ENCODE measurements at places on chromosomes 7 and 10.

- no peak for DNase-seq
Observed at GRCh38 chr7:151804756-151805155, 72.2 kb downstream of the PRKAG2 start.

- DNase-seq: no peak
Observed at GRCh38 chr7:22563621-22564241, 63.7 kb upstream of the STEAP1B start.

- no peak for DNase-seq
Observed at GRCh38 chr10:114367351-114368056, 36.8 kb downstream of the AFAP1L2 start.

DNA sequence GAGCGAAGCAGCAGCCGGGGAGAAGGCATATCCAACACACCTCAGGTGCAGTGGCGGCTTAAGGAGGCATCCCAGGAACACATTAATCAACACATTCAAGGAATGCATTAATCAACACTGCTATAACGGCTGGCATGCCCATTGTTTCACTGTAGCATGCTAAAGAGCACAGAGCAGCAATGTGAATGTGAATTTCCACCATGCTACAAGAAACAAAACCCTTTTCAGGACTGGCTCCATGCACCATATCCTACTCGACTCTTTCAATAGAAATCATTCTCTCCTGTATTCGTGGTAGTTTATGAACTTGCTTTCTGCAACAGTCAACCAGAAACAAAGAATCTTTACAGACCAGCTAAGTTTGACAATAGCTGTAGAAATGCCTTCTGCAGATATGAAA is 149.0 kb downstream of the NRCAM start:
- DNase-seq: no peak

- DNase-seq: peak; percentile 24
Observed at GRCh38 chr10:116287906-116288501, 15.0 kb upstream of the GFRA1 start.

DNA sequence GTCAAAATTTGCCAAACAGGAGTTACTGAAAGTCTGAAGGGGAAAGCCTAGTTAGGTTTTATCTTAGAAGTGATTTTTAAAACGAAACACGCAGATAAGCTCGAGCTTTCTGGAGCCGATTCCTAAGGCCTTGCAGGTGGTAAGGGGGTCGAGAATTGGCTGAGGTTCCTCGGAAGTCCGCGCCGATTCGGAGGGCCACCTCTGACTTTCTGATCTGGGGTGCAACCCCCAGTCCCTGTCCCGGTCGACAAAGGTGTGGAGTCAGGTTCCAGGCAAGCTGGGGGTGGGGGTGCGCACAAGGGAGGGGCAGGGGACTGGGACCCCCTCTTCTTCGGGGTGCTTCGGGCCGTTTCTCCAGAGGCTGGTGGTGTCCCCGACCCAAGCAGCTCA is 701 bp upstream of the CUL1 start:
- no peak for DNase-seq

GRCh38 chr10:12628964-12629766 is 279.8 kb downstream of the CAMK1D start:
- no peak for DNase-seq

GRCh38 chr10:109348324-109348723 is 575.0 kb downstream of the XPNPEP1 start:
- no peak for DNase-seq

DNA sequence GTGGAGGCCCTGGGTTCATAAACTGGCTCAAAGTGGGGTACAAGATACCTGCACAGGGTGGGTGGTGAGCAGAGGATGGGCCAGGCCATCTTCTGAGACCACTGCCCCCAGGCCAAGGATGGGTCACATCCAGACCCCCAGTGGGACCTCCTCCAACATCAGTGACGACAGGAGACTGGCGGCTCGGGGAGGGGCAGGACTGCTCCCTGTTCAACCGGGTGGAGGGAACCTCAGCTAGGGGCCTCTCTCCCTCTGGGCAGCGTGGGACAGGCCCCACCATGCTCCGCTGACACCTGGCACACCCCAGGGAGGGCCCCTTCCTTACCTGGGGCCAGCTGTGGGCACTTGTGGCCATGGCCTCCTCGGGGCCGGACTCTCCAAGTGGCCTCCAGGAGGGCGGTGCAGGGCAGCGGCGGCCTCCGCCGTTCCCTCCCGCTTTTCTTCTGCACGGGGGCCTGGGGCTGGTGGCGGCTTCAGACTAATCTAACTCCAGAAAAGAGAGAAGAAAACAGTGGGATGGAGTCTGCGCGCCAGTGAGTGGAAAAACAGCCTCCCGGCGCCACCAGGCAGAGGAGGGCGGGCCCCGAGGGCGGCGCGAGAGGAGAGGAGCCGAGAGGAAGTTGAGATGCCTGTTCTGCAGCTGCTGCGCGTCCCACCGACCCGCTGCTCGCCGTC is at the start of gene CALHM2:
Gene CALHM2, minus strand, starts transcription at position 540 of the 675 bp plus-strand sequence. CDS start 2,429 bp downstream, outside the sequence.
- DNase-seq: no peak

- no peak for DNase-seq
Observed at GRCh38 chr7:78953726-78954363, 499.6 kb downstream of the MAGI2 start.

DNA sequence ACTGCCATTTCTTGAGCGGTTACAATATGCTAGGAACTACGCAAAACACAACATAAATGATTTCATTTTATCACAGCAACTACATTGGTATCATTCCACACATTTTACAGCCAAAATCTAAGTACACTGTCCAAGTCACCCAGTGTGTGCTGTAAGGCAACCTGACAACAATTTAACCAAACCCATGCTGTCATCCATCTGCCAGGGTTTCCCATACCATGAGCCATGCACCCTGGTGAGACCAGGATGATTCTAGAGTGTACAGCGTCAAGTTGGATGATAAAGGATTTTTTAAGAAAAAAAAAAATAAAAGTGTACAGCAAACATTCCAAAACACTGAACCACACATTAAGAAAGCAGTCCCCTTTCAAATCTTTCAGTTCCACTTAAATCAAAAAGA is 52.9 kb downstream of the PIK3AP1 start:
- DNase-seq: no peak

GRCh38 chr7:27091941-27092818 is 3.6 kb downstream of the HOXA1 start:
- DNase-seq: no peak

DNA sequence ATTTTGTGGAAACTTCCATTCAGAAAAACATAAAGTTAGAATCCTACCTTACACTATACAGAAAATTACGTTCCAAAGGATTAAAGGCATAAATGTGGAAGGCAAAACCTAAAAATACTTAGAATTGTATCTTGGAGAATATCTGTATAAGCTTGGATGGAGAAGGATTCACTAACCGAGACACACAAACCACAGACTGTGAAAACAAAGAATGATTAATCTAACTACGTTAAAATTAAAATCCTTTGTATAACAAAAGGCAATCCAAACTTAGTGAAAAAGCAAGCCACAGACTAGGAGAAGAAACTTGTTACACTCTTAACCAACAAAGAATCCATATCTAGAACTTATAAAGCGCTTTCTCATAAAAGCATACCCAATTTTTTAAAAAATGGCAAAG is 678.8 kb downstream of the INHBA start:
- no peak for DNase-seq

GRCh38 chr10:30270247-30270646 is 78.8 kb downstream of the MTPAP start:
- DNase-seq: no peak

GRCh38 chr10:124450012-124450782 is at the start of gene NKX1-2:
Gene NKX1-2 (minus strand): TSS chr10:124450035. CDS start chr10:124449943, 92 bp downstream.
- DNase-seq: no peak

DNA sequence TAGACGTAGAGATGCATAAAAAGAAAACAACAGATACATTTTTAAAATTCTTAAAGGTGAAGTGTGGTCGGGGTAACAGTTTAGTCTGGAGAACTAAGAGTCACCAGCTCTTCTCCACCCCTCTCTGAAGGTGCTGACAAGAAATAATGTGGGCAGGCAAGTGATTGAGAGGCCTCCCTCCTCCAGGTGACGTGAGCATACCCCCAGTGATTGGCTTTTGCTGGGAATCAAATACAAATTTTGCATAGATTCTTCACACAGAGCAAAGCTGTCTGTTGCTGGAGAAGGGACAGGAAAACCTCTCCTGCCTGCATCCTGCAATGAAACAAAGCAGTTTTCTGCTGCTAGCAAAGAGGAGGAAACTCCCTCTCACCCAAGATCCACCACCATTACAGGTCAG is 115.0 kb downstream of the DGKB start:
- DNase-seq: no peak

- DNase-seq: no peak
Observed at GRCh38 chr10:73413108-73413527, 740 bp downstream of the ANXA7 start.

DNA sequence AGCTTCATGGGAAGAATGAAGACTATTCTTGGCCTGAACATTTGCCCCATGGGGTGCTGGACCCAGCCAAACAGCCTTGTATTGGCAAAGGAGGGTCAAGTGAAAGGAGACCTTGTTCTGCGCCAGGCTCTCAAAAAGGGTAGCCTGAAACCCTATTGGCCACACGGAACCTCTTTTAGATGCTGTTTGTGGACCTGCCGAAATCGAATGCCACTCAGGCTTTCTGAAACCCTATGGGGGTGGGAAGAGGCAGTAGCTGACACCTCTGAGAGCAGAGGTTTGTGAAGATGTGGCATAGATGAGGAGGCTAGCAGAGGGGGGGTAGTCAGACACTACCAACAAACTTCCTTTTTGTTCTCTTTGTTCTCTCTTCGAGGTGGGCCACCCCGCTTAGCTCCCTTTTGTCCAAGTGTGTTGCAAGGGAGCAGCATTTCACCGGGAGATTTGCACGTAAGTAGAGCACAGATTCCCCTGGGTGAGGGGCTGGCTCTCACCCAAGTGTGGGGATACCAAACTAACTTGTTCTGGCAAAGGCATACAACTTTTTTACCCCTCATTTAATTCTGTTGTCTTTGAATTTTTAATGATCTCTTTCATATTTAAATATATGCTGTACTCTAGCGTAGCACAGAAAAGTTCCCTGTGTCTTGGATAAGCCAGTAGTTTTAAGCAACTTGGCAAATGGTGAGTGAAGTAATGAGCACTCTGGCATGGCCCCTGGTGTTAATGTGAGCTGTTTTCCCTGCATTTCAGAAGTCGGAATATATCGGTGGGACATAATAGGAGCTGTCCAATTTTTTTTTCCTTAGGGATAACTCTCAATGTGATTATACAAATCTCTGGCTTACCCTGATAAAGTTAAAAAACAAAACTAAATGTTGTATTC is 107.7 kb downstream of the SEPTIN7 start:
- no peak for DNase-seq

DNA sequence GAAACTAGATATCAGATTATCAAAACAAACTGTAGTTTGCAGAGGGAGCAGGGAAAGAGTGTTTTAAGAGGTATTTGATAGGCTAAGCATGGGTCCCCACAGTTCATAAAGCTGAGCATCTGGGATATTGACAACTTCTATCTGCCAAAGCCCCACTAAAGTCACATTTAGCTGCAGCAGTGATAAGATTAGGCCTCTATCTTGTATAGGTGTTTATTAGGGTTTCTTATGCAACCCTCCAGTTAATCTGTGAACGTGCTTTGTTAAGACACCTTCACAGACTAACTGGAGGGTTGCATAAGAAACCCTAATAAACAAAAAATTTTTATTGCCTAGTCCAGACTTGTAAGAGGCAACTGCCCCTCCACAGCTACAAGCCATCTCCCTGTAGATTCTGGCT is 78.0 kb downstream of the CYP51A1 start:
- no peak for DNase-seq

DNA sequence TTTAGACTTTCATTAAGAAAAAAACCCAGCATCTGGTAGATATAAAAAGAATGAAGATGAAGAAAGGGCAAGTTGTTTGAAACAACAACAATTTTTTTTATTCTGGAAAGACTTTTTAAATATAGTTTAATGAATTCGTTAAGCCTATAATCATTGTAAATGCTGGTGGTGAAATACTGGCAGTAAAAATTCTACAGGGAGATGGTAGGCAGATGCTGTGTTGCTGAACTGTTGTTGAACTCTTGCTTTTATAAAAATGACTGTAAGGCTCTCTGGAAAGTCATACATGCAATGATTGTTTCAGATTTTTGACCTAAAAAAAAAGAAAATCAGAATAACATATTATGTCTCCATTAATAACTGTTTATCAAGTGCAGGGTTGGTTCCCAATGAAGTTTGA is 39.0 kb downstream of the SCIN start:
- DNase-seq: no peak

DNA sequence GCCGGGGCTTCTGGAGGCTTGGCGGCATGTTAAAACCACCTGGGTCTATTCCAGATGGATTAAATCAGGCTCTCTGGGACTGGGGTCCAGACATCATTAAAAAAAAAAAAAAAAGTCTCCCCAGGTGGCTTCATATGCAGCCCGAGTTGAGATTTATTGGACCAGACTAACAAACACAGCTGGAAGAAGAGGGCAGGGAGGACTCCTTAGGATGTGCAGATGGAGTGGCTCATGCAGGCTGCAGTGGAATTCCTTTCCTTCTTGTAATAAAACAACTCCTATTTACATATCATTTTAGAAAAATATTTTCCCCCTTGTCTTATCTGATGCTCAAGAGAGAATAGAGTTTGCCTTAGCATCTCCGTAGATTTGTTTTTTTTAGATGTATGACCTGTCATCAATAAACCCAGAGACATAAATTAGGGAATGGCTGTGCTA is 238.1 kb downstream of the CAMK1D start:
- no peak for DNase-seq

GRCh38 chr10:124071141-124071540 is 22.3 kb downstream of the CHST15 start:
- DNase-seq: no peak

GRCh38 chr7:120916121-120916520 is 34.5 kb upstream of the ING3 start:
- DNase-seq: no peak

DNA sequence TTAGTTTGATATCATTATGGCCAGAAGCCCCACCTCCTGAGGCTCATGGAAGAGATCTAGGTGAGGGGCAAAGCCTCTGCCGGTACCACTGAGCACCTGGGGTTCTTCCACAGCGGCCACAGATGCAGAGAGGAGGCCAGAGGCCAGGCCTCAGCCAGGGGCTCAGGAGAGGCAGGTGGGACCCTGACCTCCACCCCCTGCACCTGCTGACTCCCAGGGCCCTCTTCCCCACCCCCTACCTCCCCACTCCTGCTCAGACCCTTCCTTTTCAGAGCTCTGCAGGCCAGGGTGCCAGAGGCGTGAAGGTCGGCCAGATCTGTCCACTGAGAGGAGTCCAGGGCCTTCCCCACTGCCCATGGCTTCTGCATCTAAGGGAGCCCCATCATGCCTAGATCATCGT is 178.7 kb upstream of the PPP2R2D start:
- DNase-seq: no peak

- DNase-seq: no peak
Observed at GRCh38 chr7:49937608-49938007, 155.4 kb downstream of the ZPBP start.

- DNase-seq: no peak
Observed at GRCh38 chr7:34889951-34890350, 147.3 kb downstream of the DPY19L1 start.
